Pons (tissue), 1 donor: ENCODE measurements at places on chromosomes 5 and 9.

- no peak for DNase-seq
Measured at GRCh38 chr5:150109921-150110320, 23.6 kb upstream of the CSF1R start.

GRCh38 chr5:134524272-134524825, 1.1 kb upstream of the JADE2 start:
- DNase-seq: peak; percentile 82

GRCh38 chr9:15873573-15874177, 320.8 kb downstream of the CCDC171 start:
- DNase-seq: peak; percentile 79

- no peak for DNase-seq
Measured at GRCh38 chr9:33042473-33042872, 17.4 kb downstream of the DNAJA1 start.

GRCh38 chr5:146068206-146068605, 37.2 kb downstream of the PLAC8L1 start:
- DNase-seq: peak; percentile 17

GRCh38 chr9:107141967-107142366, 141.1 kb upstream of the RAD23B start:
- no peak for DNase-seq
